NCI-H187 treated with DMSO at 0.1 percent for 48 hours (cell line): ENCODE measurements at places on chromosomes 5 and 9.
A peak's percentile ranks its signal among the peaks of the same experiment; 100 is the strongest.

DNA sequence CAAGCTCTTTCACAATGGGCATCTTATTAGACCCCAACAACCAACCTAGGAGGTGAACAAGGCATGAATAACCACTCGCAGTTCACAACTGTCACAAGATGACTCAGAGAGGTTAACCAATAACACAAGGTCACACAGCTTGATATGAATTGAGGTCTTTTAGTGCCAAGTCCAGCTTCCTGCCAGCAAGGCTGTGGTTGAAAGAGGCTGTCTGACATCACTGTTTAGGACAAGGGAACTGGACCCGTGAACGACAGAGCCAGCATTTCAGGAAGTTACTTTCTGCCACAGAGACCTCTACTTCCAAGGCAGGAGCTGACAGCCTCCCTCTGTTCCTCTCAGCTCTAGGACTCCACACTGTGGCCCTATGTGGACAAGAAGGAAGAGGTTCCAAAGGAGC is 53.4 kb upstream of the ALDH1B1 start:
- no peak for DNase-seq

DNA sequence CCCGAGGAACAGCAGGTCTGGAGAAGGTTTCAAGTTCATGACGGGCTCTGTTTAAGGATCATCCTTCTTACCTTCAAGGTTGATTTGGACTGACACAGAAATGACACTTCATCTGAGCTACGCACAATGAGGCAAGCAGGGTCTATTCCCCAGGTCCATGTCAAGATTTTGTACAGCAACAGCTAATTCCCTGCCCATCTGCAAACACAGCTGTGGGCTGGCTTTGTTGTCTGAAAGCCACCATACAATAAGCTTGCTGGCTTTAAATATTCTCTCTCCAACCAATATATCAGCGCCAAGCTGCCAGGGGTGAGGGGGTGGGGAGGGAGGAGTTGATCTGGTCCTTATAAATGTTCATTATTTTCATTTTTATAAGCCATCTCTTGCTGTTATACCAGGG is 92.0 kb downstream of the OTULIN start:
- no peak for DNase-seq

- DNase-seq: no peak
Observed at GRCh38 chr5:2012885-2013284, 130.2 kb upstream of the IRX4 start.

- no peak for DNase-seq
Observed at GRCh38 chr5:68739752-68740151, 354.1 kb upstream of the SLC30A5 start.

GRCh38 chr5:143119881-143120341 is 283.6 kb downstream of the NR3C1 start:
- DNase-seq: no peak

- no peak for DNase-seq
Observed at GRCh38 chr9:98927724-98928123, 16.0 kb upstream of the COL15A1 start.

DNA sequence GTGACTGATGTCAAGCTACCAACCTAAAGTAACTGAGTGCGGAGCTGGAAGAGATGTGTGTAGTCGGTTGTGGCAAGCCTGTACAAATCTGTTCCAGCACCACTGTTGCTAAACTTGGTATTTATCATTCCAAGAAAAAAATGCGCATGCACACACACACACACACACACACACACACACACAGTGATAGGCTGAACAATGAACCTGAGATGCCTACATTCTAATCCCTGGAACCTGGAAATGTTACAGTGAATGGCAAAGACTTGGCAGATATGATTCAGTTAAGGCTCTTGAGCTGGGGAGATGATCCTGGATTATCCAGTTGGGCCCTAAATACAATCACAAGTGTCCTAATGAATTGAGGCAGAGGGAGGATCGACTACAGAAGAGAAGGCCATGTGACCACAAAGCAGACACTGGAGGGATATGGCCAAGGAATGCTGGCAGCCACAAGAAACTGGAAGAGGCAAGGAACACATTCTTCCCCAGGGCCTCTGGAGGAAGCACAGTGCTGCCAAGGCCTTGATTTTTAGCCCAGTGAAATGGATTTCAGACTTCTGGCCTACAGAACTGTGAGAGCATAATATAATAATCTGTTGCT is 49.7 kb upstream of the LHFPL2 start:
- DNase-seq: no peak

GRCh38 chr5:132370181-132370970 is 866 bp downstream of the SLC22A5 start:
- DNase-seq: no peak

DNA sequence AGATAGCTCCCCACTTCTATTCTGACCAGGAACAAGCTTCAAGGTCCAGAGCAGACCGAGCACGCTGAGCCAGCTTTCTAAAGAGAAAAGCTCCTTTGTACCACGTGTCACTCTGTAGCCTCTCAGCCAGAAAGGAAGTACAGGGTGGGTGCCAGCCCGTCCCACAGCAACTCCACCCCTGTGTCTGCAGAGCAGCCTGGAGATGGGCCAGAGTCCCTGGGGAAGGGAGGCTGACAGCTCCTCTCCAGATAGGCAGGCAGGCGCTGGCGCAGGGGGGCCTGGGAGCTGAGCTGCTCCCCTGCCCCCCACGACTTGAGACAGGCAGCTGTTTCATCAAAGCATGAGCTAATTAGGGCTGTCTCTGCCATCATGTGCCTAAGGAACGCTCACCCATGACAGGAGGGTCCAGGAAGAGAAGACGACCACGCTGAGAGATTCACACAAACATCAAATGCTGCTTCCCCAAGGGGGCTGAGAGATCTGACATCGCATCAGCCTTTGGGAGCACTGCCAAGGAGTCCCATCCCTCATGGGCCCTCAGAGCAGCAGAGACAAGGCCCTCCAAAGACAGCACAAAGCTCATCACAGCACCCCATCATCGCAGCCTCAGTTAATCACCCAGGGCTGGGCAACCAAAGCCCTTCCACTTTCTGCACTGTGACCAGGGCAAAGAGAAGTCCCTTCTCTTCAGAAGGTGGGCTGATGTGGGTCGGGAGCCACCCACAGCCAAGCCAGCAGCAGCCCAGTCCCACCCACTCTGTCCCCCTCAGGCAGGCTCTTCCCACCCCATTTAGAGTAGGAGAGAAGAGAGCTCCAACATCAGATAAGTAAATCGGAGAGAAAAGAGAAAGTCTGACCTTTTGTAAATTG is 78.5 kb upstream of the LRRTM2 start:
- peak; percentile 46 for DNase-seq

DNA sequence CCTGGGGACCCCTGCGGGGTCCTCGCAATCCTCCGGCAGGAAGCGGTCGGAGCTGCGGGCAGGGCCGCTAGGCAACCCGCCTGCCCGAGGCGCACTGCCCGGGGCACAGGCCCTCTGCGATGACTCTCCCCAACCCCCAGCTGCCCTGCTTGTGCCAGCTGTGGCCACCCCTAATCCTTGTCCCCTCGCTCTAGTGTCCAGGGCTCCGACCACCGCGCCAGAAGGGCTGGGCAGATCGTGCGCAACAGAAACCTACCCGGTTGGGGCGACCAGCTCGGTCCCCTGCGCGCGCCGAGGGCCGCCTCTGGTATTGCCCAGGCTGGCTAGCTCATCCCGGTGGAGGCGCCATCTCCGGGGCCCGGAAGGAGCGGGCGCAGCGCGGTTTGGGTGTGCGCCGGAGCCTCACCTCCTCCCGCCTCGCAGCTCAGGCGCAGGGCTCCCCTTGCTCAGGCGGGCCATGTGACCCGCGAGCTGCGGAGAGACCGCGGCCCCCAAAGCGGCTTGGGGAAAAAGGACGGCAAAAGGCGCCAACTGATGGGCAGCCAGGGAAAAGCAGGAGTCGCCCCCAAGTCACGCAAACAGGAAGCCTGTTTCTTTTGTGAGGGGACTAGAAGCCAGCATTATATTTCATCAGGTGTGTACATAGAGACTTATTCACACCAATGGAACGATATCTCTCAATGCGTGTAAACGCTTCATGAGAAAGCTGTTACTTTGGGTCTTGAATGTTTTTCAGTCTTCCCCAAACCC is 46.8 kb upstream of the RNF20 start:
- DNase-seq: no peak

- no peak for DNase-seq
Observed at GRCh38 chr5:123178683-123179082, 89.6 kb downstream of the PRDM6 start.

DNA sequence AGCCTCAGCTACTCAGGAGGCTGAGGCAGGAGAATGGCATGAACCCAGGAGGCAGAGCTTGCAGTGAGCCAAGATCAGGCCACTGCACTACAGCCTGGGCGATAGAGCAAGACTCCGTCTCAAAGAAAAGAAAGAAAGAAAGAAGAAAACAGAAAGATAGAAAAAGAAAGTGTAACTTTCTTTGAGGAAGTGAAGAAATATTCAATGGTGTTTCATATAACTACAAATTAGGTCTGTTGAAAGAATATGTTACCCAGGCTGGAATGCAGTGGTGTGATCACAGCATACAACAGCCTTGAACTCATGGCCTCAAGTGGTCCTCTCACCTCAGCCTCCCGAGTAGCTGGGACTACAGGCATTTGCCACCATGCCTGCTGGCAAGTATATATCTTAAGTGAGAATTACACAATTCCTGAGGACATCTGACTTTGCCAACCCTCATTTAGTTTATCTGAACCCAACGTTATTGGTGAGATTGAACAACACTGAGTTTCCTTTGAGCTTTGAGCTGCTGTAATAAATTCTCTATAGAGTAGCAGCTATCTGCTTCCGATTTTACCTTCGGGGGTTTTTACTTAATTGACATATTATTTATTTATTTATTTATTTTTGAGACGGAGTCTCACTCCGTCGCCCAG is 2.0 kb upstream of the FAF2 start:
- no peak for DNase-seq

- no peak for DNase-seq
Observed at GRCh38 chr9:113545068-113545467, 81.5 kb downstream of the RGS3 start.

DNA sequence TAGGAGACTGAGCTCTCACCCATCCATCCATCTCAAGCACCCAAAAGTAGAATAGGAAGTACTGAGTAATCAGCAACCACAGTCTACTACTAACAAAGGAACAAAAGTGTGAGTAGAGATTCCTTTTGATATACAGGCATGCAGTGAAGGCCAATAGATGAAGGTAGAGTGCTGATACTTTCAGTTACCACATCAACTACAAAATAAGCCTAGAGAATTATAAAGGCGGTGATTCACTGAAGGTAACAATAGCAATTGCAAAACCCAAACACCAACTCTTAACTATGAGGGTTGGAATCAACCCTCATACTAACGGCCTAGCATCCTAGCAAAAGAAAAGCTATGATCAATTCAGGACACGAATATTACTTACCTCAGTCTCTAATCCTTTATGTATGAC is 992.6 kb downstream of the DNAH5 start:
- DNase-seq: no peak

GRCh38 chr5:18142831-18143230 is 508.6 kb downstream of the TAF11L14 start:
- DNase-seq: no peak

GRCh38 chr9:20863945-20864344 is 167.5 kb downstream of the HACD4 start:
- no peak for DNase-seq

GRCh38 chr9:122366074-122366660 is 4.7 kb upstream of the PTGS1 start:
- DNase-seq: no peak

DNA sequence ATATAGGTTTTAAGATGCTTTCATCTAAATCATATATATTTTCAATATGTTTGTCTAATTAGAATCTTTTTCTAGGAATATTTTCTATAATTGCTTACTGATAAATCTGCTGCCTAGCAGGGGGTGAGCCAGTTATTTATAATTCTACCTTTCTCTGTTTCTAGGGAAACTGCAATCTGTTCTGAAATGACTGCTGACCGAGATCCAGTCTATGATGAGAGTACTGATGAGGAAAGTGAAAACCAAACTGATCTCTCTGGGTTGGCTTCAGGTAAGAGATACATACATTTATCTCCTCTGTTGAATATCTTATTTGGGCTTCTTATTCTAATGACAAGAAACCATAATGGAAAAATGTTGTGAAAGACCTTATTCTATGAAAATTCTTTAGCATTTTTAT is 127.3 kb downstream of the XRCC4 start:
- no peak for DNase-seq

DNA sequence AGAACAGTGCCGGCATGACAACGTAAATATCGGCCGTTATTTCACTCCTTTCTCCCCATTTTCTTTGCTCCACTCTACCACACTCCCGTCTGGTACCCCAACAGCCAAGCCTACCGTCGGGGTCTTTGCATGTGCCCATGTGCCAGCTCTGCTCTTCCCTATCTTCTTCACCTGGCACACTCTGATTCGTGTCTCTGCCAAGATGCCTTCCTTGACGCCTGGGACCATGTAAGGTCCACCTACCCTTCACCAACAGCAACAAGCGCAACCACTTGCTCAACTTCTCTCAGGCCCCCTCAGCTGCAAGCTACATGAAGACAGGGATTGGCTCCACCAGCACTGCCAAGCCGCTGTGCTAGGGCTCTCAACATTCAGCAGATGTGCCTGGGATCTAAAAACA is 4.4 kb downstream of the MGAT1 start:
- DNase-seq: no peak

DNA sequence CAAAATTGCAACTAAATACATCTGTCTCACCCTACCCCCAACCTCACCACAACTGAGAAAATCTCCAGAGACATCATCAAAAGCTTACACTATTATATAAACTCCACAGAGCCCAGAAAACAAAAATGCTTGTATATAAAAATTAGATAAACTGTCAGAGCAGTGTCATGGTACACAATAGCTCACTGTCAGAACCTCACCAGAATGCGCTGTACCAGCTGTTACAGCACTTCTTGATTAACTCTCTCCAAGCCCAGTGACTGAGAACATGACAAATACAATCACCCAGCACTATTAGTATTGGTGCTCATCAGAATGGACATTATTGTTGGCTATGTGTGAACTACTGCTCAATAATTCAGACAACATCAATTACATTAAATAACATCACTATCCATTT is 65.7 kb downstream of the ZDHHC21 start:
- no peak for DNase-seq

GRCh38 chr5:135482381-135482933 is 30.3 kb upstream of the TIFAB start:
- DNase-seq: no peak

- no peak for DNase-seq
Observed at GRCh38 chr5:123087173-123088030, 1.6 kb upstream of the PRDM6 start.

- no peak for DNase-seq
Observed at GRCh38 chr5:100902440-100903038, 543 bp downstream of the ST8SIA4 start.

GRCh38 chr9:110220809-110221208 is 12.8 kb upstream of the C9orf152 start:
- no peak for DNase-seq

DNA sequence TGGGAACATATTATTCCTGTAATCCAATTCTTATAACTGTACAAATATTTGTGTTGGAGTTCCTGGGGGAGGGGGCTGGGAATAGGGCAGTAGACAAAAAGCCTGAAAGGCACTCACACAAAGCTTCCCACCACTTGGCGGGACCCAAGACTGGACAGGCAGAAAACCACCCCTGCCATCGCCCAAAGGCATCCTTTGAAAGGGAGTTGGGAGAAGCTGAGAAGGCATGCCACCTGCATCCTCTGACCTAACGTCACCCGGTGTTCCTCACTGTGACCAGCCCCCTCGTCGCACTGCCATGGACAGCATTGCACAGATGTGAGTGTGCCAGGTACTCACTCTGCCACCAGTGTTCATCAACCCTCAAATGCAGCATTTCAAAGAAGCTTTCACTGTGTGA is 80.6 kb upstream of the SMIM23 start:
- DNase-seq: no peak

- no peak for DNase-seq
Observed at GRCh38 chr5:58933891-58934628, 351.2 kb downstream of the RAB3C start.
